ENCODE measurements at places on chromosomes 5 and 9.

DNA sequence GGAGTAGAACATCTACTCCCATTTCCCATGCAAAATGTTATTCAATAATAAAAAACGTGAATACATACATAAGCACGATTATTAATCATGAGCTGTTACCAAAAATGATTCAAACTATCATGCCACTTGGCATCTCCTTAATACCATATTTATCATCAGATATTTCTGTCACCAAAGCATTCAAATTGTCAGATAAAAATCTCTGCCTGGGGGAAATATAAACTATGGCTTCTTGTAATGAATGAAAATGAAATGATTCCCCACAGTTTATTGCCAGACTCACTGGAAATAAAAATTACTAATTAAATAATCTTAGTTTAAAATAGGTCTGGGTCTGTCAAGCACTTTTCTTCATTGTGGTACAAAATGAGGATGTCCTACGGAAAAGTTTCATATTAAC is 265.4 kb downstream of the EDIL3 start:
- no peak for DNase-seq

DNA sequence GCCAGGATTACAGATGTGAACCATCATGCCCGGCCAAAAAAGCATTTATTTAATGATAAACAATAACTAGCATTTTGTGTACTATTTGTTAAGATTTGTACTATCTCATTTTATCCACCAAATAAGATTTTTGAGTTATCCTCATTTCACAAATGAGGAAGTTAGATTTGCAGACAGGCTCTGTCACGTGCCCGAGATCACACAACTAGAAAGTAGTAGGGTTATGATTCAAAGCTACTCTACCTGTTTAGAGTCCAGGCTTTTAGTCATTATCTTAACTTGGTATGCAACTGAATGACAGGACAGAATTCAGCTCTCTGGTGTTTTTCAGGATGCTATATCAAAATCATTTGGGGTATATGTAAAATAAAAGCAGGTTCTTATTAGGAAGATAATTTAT is 20.5 kb downstream of the RANBP17 start:
- DNase-seq, result no peak

- DNase-seq, result no peak
These were observed 125.6 kb downstream of the TMEM161B start for GRCh38 chr5:88142886-88143692.

DNA sequence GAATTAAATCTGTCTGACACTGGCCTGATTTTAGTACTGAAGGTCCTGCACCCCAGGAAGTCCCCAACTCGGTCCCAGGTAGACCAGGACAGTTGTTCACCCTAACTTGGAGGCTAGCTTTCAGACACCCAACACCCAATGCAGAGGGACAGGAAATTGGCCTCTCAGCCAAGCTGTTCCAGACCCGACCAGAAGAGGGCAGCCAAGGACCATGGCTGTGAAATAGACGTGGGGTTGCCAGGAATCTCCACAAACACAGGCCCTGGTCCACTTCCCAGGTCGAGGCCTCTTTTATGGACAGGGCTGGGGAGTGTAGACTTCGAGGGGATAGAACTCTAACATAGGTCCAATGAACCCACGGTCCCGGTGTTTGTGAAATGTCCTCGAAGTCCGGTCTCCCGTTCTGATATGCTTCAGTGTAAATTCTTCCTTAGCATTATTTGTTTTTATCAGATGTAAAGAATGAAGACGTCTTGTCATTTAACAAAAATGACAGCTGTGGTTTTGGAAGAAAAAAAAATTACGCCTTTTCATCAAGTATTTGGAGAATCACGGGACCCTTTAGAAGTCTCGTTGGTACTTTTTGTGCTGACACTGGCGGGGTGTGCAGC is 260.3 kb upstream of the ADAMTS16 start:
- peak; percentile 74 for DNase-seq

DNA sequence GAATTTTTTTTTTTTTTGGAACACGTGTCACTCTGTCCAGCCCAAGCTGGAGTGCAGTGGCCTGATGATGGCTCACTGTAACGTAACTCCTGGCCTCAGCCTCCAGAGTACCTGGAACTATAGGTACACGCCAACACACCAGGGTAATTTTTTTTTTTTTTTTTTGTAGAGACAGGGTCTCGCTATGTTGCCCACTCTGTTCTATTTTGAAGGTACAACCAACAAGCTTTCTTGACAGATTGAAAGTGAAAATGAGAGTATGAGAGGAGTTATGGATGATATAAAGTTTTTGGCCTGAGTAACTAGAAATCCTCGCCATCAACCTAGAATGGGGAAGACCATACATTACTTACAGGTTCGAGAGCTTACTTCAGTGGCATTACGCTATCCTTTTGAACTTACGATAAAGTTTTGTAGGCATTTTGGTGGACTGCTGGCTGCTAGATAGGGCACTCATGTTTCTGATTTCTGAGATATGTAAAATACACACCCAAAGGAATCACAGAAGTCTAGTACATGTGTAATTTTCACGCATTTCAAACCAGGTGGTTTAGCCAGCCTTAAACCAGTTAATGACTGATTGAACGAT is 806 bp upstream of the CDC42SE2 start:
- DNase-seq, result peak; percentile 43

GRCh38 chr5:118228489-118228888 is 759.9 kb downstream of the DTWD2 start:
- no peak for DNase-seq

DNA sequence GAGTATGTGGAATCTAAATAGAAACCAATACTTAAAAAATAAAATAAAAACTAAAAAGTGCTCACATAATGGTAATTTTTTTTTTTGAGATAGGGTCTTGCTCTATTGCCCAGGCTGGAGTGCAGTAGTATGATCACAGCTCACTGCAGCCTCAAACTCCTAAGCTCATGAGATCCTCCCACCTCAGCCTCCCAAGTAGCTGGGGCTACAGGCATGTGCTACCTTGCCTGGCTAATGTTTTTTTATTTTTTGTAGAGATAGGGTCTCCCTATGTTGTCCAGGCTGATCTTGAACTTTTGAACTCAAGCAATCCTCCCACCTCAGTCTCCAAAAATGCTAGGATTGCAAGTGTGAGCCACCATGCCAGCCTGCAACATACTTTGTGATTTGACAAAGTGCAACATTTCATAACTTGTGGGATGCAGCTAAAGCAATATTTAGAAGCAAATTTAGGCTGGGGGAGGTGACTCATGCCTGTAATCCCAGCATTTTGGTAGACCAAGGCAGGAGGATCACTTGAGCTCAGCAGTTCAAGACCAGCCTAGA is 18.4 kb downstream of the AP3B1 start:
- DNase-seq, result no peak

DNA sequence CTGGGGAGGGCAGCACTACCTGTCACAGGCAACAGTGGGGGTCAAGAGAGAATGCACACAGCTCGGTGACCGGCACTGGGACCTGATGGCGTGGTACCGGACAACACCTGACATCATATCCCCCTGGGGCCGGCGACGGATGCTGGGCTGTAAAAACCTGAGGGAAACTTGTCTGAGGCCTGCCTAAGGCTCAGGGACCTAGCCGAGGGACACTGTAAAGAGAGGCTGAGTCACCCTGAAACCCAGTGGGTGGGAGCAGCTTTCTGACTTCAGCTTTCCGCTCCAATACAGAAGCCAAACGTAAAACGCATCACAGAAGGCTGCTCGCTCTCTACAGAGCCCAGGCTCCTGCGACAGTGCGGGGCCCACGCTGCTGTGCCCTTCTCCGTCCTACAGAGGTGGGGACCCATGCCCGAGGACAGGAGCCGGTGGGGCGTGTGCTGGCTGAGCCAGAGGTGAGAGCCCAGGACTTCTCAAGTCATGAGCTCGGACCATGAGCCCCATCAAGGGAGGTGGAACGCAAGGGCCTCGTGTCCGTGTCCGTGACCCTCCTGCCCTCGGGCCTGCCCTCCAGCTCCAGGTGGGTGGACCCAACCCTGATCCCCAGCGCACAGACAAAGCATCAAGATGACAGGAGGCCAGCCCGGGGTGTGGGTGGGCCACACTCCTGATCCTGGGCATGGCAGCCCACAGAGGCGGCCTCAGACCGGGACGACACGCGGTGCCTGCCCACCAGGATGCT is 5.3 kb downstream of the RALGDS start:
- peak; percentile 93 for DNase-seq

DNA sequence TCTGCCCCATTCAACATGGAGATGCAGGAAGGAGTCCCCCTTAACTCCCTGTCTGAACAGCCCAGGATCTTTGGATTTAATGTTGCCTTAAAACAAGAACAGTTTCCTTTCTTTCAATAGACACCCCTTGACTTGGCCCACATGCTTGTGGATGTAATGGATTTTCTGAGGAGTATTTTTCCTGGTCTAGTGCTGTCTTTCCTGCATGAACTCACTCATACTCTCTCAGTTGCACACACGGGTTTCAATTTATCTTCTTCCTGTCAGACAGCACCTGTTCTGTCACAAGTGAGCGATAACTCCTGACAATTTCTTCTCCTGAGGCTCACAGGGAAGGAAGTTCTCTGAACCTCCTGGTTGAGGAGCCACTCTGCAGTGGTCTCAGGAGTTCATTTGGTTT is 85.1 kb downstream of the ACER2 start:
- DNase-seq, result no peak

DNA sequence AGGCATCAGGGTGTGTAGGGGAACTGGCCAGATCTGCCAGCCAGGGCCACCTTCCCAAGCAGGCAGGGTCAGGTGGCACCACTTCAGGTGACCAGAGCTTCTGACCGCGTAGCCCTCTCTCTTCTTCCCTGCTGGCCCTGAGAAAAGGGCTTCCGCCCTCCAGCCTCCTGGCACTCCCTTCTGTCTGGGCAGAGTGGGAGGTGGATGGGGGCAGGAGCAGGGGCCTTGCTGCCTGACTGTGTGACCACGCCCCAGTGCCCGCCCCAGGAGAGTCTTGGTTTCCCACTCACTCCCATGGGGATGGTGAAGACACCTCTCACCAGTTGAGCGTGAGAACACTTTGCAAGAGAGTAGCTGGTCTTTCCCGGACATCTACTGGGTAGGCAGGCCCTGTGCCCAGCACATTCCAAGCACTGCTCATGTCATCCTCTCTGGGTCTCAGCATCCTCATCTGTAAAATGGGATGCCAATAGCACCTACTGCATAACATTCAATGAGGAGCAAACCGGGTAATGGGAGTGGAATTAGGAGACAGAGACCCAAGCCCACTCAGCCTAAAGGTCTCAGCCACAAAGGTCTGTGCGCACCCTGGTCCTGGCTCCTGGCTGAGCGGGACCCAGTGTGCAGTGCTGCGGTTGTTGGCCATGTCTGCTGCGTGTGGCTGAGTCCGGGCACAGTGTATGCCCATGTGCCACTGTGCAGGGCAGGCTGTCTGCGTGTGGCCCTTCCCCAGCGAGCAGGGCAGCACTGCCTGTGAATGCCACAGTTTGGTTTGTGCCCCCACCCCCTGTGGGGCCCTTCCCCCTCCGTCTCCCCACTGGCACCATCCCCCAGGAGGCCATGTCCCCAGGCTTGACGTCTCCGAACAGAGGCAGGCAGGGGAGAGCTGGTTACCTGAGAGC is 179.1 kb upstream of the IER5L start:
- no peak for DNase-seq

GRCh38 chr9:128043467-128043868 is 23.7 kb downstream of the NAIF1 start:
- DNase-seq, result no peak

GRCh38 chr9:130446101-130446861 is 1.5 kb downstream of the ASS1 start:
- no peak for DNase-seq

GRCh38 chr9:114153761-114154599 is 1.4 kb upstream of the COL27A1 start:
- no peak for DNase-seq

- DNase-seq, result no peak
These were observed 178.7 kb downstream of the FSTL4 start for GRCh38 chr5:133433641-133434040.

- no peak for DNase-seq
These were observed 596.1 kb downstream of the ELAVL2 start for GRCh38 chr9:23229890-23230317.

Measured in GM20000 (cell line).